ENCODE measurements at places on chromosomes 1 and 21.

DNA sequence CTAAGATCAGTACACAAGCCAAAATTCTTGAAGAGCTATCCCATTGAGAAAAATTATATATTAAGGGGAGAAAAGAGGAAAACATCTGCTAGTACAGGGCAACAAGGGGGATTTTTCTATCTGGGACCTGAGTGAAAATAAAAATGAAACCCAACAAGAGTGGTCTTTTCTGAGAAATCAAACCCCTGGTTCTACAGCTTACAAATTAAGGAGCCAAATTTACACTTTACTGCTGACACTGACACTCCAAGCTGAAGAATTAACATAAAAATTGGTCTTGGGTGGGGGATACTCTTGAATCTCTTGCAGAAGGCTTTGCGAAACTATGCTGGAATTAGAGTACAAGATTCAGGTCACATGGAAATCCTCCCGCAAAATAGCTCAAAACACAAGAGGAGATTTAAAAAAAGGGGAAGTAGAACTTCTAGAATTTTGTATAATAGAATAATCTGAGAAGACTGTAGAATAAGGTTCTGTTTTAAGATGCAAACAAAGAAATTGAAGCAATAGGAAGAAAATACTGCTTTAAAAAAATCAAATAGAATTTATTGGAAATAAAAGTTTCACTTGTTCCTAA lies 32.1 kb upstream of the HSPA13 start:
- no peak for DNase-seq

DNA sequence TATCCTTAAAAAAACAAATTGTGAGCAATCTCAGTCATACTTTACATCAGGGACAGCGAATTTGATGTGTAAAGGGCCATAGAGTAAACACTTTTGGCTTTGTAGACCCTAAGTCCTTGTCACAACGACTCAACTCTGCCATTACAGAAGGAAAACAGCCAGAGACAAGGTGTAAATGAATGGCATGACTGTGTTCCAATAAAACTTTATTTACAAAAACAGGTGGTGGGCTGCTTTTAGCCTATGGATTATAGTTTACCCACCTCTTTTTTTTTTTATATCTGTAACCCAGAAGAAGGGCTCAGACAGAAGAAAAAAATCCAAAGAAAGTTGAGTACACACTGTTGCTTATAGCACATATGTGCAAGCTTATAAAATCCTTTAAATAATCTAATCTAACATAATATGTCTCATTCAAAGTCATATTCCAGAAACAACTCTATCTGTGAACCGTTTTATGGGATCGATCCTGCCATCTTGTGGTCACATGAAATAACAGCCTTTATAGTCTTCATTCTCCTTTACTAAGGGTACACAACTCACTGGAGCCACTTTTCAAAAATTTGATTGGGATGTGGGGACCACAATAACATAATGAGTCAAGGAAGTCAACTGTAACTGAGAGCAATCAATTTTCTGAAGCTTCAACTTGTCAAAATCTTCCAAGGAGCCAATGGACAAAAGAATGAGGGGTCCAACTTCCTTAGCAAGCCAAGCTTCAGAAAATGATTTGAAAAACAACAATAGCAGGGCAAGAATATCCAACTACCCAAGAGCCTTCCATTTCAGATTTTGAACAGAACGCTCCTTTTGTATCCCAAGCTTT lies 142.2 kb upstream of the KRTAP19-8 start:
- DNase-seq = peak; percentile 41

- DNase-seq = no peak
These were observed 36.6 kb downstream of the RIMKLA start for GRCh38 chr1:42417166-42417565.

GRCh38 chr1:230760360-230760827 lies 13.2 kb downstream of the CAPN9 start:
- DNase-seq = no peak

- DNase-seq = no peak
These were observed 26.1 kb upstream of the RCAN3 start for GRCh38 chr1:24476571-24476970.

- no peak for DNase-seq
These were observed 10.4 kb upstream of the PTPRF start for GRCh38 chr1:43520100-43520778.

Measured in foreskin melanocyte (primary cell).